Natural killer cell (primary cell): ENCODE measurements at places on chromosomes 1 and 21. TPM values are rescaled to one million over a fixed set of nuclear protein-coding genes. Genes with fewer than 3 reads are reported as not detected.

Gene RNF207
- 2.1 TPM for total RNA-seq

GRCh38 chr1:226974544-226975258 is 34.6 kb downstream of the COQ8A start:
- H3K27me3 ChIP-seq: no peaks in the 10 kb centered on the region
- H3K36me3 ChIP-seq: peaks cover 8% of the 10 kb centered on the region
- no peak overlapping the region for H3K4me3 ChIP-seq
- no peak for DNase-seq

DNA sequence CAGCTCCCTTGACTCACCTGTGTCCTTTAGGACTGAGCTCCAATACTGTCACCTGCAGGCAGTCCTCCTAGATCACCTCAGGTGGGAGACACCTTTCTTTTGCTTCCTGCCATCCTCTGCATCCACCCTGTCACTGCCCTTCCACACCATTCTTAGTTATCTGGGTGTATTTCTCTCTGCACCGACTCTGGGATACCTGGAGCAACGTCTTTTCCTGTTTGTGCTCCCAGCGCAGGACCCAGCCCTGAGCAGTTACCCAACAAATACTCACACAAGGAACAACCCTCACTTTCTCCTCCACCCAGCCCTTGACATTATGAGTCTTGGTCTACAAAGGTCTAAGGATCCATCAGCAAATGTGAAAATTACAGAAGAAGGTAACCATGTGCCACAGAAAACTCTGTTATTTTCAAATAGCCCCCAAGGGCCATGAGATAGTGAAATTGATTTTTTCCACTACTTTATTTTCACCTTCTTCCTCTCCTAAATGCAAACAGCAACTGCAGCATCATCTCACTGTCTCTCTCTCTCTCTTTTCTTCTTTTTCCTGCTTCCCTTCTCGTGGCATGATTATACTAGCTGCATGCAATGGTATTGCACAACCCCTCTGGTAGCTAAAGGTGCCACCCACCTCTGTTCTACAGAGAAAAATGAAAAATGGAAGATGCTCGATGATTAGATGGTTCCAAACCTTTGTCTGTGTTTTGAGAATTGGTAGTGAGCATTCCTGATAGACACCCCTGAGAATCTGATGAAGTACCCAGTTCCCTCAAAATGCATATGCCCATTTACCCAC is 89.0 kb downstream of the MIS18A start:
- H3K27me3 ChIP-seq: no peaks in the 10 kb centered on the region
- no peak for DNase-seq
- H3K4me1 ChIP-seq: no peaks in the 10 kb centered on the region
- no peak overlapping the region for H3K4me3 ChIP-seq
- H3K27ac ChIP-seq: no peak overlapping the region

- no peak overlapping the region for H3K4me3 ChIP-seq
- no peaks in the 10 kb centered on the region for H3K36me3 ChIP-seq
- peaks cover 57% of the 10 kb centered on the region for H3K4me1 ChIP-seq
- no peak for DNase-seq
Observed at GRCh38 chr1:10514490-10515235, 39.9 kb downstream of the PEX14 start.

DNA sequence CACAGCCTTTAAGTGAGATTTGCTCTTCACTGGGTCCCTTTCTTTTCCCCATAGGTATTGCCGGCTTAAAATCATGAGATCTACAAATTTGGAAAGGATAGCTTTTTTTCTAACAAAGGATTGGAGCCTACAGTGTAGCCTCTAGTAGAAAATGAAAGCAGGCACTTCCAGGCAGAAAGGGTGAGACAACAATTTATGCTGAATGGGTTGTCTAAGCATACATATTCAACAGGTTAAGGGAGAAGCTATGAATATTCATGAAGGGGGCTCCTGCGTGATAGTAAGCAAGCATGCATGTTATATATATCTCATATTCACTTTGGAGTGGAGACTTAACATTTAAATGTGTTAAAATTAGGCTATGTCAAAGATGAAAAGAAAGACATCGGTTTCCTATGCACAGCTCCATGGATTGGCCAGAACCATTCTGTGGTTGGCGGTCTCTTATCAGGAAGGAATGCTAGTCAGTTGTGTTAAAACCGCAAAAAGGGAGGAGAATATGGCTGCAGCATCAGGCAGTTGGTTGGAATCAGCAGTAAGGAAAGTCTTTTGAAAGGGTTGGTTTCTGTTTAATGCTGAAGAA is 66.0 kb downstream of the VCAM1 start:
- no peaks in the 10 kb centered on the region for H3K36me3 ChIP-seq
- no peak for DNase-seq
- H3K4me3 ChIP-seq: no peak overlapping the region
- H3K4me1 ChIP-seq: no peaks in the 10 kb centered on the region
- H3K27ac ChIP-seq: no peak overlapping the region

- no peaks in the 10 kb centered on the region for H3K27me3 ChIP-seq
- H3K4me1 ChIP-seq: peaks cover 6% of the 10 kb centered on the region
- H3K4me3 ChIP-seq: no peak overlapping the region
- no peak for DNase-seq
- no peaks in the 10 kb centered on the region for H3K36me3 ChIP-seq
Observed at GRCh38 chr1:67771152-67771551, 62.1 kb downstream of the GNG12 start.

Gene AVPR1B
- not detected for total RNA-seq
